Stimulated activated CD4-positive, alpha-beta T cell treated with anti-CD3 and anti-CD28 coated beads, Interleukin-1b, Interleukin-23, amount 100 ng/mL, for 1 hour (primary cell): ENCODE measurements at places on chromosomes 2 and 18.

DNA sequence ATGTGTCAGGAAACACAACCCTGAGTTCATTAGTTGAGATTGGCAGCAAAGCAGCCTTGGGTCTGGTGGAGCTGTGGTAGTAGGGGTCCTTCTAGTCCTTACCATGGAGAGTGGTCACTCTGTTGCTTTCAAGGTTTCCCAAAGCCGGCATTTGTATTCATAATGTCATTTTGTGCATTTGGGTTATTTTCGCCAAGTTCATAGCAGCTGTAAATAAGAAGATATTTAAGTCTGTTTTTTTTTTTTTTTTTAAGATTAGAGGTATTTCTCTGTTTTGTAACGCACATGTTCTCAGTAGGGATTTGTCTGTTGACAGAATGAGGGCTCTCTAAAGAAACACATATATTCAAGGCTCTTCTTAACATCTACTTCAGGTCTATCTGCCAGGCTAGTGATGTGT lies 114.1 kb downstream of the PRPF40A start:
- no peak for DNase-seq

DNA sequence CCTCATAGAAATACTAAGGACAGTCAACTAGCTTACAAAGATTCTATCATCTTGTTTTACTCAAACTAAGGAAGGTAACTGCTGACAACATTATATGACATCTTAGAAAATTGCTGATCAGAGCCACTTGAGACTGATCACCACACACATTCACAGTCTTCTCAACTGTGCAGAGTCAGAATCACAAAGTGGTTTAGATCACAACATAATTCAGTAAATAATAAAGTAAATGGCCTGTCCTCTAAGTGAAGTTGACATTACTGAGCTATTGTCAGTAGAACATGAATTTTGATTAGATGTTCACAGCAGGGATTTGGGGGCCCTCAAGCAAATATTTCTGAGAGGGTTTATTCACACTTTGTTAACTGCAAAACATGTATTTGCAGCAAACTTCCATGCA lies 28.5 kb downstream of the NOL4 start:
- DNase-seq = no peak

DNA sequence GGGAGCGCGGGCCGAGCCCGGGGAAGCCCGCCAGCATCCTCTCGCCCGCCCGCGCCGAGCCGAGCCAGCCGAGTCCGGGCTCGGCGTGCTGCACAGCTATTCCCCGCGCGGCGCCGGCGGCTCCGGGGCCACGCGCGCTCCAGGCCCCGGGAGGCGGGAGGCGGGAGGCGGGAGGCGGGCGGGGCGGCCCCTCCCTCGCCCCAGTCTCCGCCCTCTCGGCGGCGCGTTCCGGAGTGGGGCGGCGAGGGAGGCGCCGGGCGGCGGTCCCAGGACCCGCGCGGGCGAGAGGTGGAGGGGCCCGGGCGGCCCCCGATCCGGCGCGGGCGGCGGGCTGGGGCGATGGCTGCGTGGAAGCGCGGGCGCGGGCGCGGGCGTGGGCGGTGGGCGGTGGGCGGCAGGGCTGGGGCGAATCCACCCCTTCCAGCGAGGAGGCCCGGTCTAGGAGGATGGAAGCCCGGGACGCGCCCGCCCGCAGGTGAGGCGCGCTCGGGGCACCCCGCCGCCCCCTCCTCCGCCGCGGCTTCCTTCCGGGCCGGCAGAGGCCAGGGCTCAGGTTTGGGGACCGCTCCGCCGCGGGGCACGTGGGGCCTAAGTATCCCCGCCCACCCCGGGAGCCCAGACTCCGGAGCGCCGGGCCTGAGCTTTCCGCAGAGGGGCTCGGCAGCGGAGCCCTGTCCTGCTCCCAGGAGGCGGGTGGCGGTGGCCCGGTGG lies at the start of gene ADCY3:
TSS of gene ADCY3 (minus strand) at position 140 of the 711 bp plus-strand sequence. CDS start 1,250 bp downstream, outside the sequence.
- DNase-seq = peak; percentile 33

- no peak for DNase-seq
Observed at GRCh38 chr2:230890646-230891045, 25.9 kb downstream of the ITM2C start.

GRCh38 chr2:182444806-182445205 lies 18.0 kb upstream of the PDE1A start:
- DNase-seq = no peak

GRCh38 chr2:145789636-145790035 lies 1269.7 kb upstream of the ZEB2 start:
- no peak for DNase-seq

DNA sequence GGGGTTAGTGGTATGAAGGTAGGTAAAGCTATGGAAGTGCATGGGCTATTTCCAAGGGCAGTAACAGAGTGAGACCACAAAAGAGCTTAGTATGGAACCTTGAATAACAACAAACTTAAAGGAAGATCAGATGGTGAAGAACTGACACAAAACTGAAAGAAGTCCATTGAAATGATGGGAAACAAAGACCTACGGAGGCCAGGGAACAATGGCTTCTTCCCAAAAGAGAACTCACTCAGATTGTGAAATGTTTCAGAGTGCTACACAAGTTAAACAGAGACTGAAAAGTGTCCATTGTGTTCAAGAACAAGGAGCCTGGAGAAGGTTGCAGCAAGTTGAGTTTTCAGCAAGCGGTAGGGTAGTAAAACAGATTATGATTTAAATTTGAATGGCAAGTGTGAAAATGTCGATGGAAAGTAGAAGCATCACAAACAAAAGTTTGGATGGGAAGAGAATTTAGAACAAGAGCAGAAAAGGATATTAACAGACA lies 700.0 kb upstream of the NXPH2 start:
- no peak for DNase-seq

- no peak for DNase-seq
Observed at GRCh38 chr2:70367722-70368323, 66.0 kb upstream of the FAM136A start.

- no peak for DNase-seq
Observed at GRCh38 chr2:225574582-225575138, 175.2 kb downstream of the NYAP2 start.

- no peak for DNase-seq
Observed at GRCh38 chr18:62784966-62785413, 69.6 kb downstream of the PHLPP1 start.

DNA sequence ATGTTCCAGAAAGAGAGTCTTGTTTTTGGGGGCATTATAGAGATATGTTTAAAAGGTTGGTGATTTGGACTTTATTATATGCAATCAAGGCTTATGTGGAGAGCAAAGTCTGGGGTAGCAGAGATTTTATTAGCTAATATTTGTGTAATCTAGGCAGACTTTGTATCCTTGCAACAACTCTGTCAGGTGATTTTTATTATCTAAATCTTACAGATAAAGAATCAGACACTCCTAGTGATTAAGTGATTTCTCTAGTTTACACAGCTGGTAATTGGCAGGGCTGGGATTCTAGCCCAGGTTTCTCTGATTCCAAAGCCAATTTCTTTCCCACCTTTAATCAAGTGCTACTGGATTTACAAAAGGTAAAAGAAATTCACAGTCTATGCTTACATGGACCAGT lies 33.3 kb upstream of the NCK2 start:
- DNase-seq = no peak

DNA sequence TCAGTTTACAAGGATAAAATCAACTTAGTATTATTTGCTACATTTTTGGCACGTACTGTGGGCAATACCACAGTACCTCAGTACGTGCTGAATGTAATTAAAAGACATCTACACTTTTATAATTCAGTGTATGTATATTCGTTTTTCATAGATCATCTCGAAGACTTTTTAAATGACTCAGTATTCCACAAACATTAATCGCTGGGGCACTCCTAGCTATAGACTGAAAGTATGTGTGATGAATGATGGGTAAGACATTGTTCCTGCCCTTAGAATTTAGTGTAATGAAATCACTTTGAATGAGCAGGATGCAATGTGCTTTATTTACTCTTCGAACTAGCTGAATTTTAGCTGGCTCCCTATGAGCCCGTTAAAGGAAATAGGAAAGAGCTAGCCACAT lies 245.6 kb upstream of the RASGRP3 start:
- DNase-seq = no peak

- no peak for DNase-seq
Observed at GRCh38 chr18:70420146-70420898, 131.5 kb downstream of the SOCS6 start.

- DNase-seq = no peak
Observed at GRCh38 chr18:78871618-78872017, 108.0 kb upstream of the SALL3 start.

- DNase-seq = no peak
Observed at GRCh38 chr2:23618794-23619530, 234.0 kb downstream of the KLHL29 start.

DNA sequence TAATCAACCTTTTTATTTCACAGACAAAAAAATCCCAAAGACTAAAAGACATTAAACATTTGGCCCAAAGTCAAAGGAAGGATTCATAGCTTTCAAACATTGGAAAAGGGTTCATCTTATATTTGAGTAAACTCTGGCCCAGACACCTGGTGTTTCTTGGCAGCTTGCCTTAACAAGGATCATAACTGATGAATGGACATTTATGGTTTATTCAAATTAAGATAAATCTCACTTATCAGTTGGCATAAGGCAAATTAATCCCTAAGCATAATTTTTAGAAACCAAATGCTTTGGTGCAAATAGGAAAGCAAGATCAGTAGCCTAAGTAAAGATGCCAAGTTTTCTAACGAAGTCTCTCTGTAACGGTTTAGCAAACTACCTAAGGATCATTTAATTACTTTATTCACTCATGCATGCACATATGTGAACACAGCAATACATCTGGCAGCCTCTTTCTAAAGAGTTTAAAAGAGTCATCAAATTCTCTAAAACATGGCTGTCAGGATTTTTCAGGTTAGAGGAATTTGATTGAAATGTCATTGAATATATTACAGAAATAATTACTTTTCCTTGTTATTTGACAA lies 323.4 kb upstream of the RBMS1 start:
- DNase-seq = no peak

- DNase-seq = no peak
Observed at GRCh38 chr2:223980397-223980735, 23.1 kb downstream of the MRPL44 start.

DNA sequence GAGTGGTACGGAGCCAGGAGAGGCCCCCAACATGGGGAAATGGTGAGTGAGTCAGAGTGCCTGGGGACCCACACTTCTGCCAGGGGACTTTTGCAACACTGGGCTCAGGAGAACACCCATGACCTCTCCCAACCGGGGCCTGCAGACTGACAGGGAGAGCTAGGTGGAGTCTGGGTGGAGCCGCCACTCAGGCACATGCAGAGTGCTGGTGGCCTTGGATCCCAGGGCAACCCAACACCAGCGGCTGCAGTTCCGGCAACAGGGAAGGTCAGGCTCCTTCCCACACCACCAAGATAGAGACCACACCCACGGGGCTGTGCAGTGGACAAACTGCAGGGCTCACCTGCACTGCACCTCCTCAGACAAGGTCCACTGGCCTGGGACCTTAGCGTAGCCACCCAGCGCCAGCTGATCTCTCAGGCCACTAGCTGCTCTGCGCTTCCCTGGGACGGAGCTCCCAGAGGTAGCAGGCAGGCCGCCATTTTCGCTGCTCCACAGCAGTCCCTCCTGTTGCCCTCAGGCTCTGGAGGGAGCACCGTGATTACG lies 99.0 kb downstream of the EFEMP1 start:
- DNase-seq = no peak

- DNase-seq = no peak
Observed at GRCh38 chr2:233598952-233599351, 18.5 kb upstream of the UGT1A8 start.

DNA sequence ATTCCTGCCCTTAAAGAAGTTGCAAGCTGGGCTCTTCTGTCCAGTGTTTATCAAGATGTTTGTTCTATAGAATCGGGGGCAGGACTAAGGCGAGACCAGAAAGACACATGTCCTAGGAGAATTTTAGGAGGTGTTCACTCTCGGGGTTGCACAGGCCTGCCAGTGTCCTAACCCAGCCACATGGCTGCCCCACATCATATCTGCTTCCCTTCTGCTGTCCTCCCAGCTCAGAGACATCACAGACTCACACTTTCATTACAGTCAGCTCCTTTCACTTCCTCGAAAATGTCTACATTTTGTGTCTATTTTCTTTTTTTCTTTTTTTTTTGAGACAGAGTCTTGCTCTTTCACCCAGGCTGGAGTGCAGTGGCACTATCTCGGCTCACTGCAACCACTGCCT lies 10.7 kb upstream of the MRO start:
- no peak for DNase-seq

GRCh38 chr2:177239053-177239452 lies 25.5 kb downstream of the NFE2L2 start:
- DNase-seq = no peak

GRCh38 chr2:68730828-68731227 lies 3.8 kb upstream of the ARHGAP25 start:
- no peak for DNase-seq

DNA sequence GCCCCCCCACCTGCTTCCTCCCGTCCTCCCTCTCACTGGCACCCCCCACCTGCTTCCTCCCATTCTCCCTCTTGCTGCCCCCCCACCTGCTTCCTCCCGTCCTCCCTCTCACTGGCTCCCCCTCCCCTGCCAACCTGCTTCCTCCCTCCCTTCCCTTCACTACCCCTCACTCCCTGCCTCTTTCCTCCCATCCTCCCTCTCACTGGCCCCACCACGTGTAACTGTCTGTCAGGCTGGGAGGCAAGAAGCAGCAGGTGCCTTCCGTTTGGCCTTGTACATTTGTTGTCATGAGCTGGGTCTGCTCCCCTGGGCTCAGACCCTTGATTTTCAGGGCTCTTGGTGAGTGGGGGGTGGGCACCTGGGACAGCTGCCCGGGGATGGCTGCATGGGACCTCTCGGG lies 19.1 kb downstream of the RTP5 start:
- no peak for DNase-seq

- DNase-seq = no peak
Observed at GRCh38 chr2:99680946-99681345, 191.1 kb upstream of the REV1 start.

- no peak for DNase-seq
Observed at GRCh38 chr2:38866773-38867443, 8.8 kb downstream of the DHX57 start.

DNA sequence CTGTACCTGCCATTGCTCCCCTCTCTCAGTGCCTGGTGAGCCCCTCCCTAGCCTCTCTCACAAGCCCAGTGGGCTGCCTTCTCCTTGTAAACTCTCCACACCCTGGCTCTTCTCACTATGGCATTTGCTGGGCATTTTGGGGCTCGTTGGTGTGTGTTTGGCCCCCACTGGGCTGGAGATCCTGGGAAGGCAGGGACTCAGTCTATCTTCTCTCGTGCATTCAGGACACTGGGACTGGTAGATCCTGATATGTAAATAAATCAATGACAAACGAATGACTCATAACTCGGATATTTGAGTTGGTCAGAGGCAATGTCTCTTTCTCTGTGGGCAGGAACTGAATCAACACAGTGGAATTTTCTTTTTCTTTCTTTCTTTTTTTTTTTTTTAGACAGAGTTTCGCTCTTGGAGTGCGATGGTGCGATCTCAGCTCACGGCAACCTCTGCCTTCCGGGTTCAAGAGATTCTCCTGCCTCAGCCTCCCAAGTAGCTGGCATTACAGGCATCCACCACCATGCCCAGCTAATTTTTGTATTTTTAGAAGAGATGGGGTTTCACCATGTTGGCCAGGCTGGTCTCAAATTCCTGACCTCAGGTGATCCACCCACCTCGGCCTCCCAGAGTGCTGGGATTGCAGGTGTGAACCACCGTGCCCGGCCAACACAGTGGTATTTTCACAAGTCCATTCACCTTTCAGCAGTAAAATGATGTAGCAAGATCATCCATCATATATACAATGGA lies 144.6 kb upstream of the SPRED2 start:
- no peak for DNase-seq
